ENCODE measurements at places on chromosomes 3 and 15.

DNA sequence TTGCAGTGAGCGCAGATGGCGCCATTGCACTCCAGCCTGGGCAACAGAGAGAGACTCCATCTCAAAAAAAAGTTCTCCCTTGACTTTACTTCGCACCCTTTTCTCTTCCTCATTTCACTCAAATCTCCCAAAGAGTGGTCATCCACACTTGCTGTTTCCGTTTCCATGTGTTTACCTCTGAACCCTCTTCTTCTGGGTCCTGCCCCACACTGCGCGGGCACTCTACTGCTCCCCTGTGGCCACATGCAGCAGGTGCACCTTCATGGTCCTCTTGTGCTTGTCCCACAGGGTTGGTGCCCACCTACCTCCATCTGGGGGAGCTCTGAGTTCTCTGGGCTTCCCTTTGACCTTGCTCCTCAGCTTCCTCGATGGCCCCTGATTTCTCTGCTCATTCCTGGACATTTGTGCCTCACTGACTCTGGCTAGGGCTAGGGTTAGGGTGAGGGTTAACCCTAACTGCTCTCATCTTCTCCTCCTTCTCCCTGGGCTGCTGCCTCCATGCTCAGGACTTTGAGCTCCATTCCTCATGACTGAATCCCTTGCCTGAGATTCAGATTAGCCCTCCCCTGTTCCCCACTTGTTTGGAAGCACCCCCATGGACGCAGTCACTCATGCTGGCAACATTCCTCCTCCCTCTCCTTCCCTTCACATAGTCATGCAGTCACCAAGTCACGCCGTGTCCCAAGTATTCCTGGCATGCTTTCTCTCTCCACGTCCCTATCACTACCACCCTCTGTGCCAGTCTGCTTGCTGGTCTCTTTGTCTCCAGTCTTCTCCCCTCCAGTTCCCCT lies 26.6 kb upstream of the KY start:
- peak; percentile 6 for DNase-seq

DNA sequence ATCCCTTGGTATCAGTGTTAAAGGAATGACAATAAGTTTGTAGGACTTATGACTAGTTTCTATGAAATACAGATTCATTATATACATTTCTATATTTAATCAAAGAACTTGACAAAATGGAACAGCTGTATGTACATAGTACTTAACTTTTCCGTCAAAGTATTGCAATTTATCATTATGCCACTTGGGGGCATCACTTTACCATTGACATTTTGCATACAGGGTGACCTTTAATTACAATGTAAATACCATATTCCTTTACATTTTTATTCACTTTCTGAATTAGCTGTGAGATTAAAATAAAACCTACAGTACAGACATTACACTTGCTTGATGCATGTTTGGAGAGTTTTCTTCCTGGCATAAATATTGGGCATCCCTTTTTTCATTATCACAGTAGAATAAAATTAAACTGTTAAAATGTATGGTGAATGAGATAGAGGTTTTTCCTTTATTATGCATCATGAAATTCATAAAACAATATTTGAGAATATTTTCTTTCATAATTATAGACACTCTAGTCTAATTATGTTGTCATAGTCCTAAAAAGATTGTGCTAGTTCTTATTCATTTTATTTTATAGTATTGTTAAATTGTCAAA lies 6.9 kb downstream of the NEK11 start:
- DNase-seq: peak; percentile 61

DNA sequence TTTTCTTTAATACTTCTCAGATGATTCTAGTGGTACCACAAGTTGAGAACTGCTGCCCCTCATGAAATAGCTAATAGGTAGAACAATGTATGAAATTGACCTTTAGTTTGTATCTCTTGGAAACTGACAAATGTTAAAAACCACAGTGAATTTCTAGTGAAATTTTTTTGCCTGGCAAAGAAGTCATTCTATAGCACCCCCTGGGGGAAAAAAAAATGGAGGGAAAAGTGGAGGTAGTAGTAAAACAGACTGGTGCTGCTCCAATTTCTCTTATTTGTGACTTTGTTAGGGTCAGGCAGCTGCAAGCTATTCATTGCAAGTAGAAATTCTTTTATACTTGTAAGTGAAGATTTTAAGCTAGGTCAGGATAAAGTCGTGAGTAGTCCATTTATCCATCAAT lies 605.0 kb downstream of the NLGN1 start:
- peak; percentile 5 for DNase-seq

DNA sequence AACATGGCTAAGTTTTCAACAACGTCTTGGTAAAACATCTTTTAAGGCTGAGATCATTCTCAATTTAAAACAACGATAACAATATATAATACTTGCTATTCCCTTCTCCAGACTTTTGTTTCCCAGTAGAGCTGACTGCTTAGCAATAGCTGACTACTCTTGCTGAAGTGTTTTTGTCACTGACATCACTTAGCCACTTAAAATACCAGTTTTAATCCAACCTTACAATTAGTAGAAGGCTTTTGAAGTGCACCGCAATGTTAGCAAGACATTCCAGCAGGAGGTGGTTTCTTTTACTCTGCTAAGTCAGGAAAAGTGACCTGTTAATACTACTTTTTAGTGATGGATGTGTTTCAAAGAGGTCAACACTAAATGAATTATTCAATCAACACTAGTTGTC lies 28.7 kb upstream of the GBE1 start:
- no peak for DNase-seq

DNA sequence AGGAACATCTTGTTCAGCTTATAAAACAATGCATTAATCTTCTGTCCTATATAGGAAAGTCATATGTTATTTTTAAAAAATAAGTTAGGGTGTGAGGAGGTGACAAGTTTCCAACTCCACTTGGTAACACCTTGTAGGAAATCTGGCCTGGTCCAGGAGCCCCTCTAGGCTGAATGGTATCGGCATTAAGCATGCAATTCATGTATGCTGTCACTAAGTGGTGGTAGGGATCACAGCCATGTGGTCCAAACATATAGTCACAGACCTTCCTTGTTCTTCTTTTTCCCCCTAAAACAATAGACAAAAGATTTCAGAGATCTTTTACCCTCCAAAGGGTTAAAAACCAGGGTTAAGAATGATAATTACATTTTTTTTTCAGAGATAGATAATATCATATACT lies 4.2 kb upstream of the APBA2 start:
- DNase-seq: no peak

DNA sequence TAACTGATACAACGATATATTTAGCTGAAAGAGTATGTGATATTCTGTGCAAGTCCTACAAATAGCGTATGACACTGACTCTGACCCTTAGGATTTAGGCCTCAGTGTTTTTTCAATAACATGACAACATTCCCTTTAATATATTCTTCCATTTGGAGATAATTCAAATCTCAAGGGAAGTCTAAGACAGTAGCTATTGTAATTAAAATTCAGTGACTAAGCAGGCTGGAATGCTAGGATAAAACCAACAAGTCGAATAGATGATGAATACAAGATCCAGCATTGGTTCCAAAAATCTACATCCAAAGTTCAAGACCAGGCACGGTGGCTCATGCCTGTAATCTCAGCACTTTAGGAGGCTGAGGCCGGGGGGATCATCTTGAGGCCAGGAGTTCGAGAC lies 56.2 kb downstream of the QTRT2 start:
- no peak for DNase-seq

- DNase-seq: peak; percentile 16
Observed at GRCh38 chr15:35665896-35666536, 120.1 kb upstream of the DPH6 start.

- peak; percentile 54 for DNase-seq
Observed at GRCh38 chr3:70805061-70805889, 492.8 kb upstream of the MDFIC2 start.

- no peak for DNase-seq
Observed at GRCh38 chr3:24272875-24273274, 221.8 kb downstream of the THRB start.

GRCh38 chr3:130473416-130473815 lies 43.6 kb upstream of the COL6A6 start:
- DNase-seq: no peak

GRCh38 chr15:32104061-32104995 lies 74.0 kb downstream of the CHRNA7 start:
- no peak for DNase-seq

- no peak for DNase-seq
Observed at GRCh38 chr3:177589041-177589650, 391.9 kb upstream of the TBL1XR1 start.

GRCh38 chr3:165133188-165133899 lies 55.0 kb upstream of the SI start:
- no peak for DNase-seq

DNA sequence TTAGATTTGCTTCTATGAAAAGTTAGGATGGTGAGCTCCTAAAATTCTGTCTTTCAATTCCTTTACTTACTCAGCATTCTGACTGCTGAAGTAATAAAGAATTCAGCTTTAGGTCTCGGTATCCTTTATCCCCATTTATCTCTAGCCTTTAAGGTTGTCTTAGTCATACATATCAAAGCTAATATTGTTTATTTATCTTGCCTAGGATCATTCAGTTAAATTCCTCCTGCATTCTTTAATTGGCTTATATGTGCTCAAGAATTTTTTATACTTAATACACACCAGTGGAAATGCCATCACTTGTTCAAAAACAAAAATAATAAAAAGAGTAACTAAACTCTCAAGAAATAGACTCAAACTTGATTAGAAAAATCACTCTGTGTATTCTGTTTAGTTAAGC lies 507.0 kb downstream of the ZPLD1 start:
- DNase-seq: no peak

- DNase-seq: no peak
Observed at GRCh38 chr15:51085764-51086163, 8.9 kb downstream of the TNFAIP8L3 start.

GRCh38 chr15:74277242-74277810 lies 41.2 kb downstream of the CCDC33 start:
- DNase-seq: no peak

GRCh38 chr3:2599471-2599870 lies 500.8 kb downstream of the CNTN4 start:
- DNase-seq: no peak

GRCh38 chr3:174102866-174103265 lies 705.3 kb downstream of the NLGN1 start:
- no peak for DNase-seq

GRCh38 chr15:90529371-90530249 lies at the start of gene CRTC3:
Gene CRTC3 (plus strand): TSS chr15:90529923. CDS start chr15:90530072, 149 bp downstream.
- peak; percentile 56 for DNase-seq

DNA sequence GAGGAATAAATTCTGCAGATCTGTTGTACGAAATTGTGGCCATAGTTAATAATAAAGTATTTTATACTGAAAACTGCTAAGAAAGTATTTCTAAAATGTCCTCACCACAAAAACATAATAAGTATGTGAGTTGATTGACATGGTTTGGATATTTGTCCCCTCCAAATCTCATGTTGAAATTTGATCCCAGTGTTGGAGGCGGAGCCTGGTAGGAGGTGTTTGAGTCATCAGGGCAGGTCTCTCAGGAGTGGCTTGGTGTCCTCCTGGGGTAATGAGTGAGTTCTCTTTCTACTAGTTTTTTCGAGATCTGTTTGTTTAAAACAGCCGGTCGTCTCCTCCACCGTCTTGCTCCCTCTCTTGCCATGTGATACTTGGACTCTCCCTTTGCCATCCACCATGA lies 424.1 kb upstream of the KCNMB2 start:
- DNase-seq: no peak

DNA sequence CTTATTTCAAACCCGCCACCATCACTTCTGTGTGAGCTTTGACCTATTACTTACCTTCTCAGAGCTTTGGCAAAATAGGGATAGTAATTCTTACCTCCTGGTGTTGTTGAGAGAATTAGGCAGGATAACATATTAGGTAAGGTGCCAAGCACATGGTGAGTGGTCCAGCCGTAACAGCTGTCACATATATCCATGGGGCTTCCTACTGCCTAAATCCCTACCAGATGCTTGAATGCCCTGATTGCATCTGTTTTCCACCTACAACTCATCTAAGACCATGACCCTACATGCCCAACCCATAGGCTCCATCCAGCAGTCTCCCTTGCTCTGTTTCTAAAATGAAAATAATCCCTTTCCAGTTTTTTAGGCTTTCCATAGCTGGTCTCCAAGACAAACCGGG lies 162.3 kb upstream of the NR2E3 start:
- no peak for DNase-seq

All from fibroblast of villous mesenchyme (primary cell).